Fibroblast of the aortic adventitia (primary cell): ENCODE measurements at places on chromosomes 11 and 22. TPM values are rescaled to one million over a fixed set of nuclear protein-coding genes. Genes with fewer than 3 reads are reported as not detected.

HORMAD2 gene
- total RNA-seq, result not detected in 2 replicates

PAAF1 gene
- total RNA-seq, result 9.2 and 11.1 TPM in 2 replicates

CYP2R1 gene
- total RNA-seq, result 10.2 and 14.3 TPM in 2 replicates

C22orf39 gene
- 9.6 and 10.5 TPM in 2 replicates for total RNA-seq

KRTAP5-2 gene
- not detected in 2 replicates for total RNA-seq

AIFM3 gene
- total RNA-seq, result 0.45 and 1.7 TPM in 2 replicates

UBQLN3 gene
- 0.09 TPM in 1 of 2 replicates, not detected in the other for total RNA-seq

JHY gene
- total RNA-seq, result 5.2 and 9.3 TPM in 2 replicates

SCUBE2 gene
- total RNA-seq, result 0.54 and 1.1 TPM in 2 replicates

OR8G1 gene
- not detected in 2 replicates for total RNA-seq

FANCF gene
- total RNA-seq, result 8.9 and 12.8 TPM in 2 replicates
